ENCODE measurements at places on chromosomes 7 and 10. TPM values are rescaled to one million over a fixed set of nuclear protein-coding genes. Genes with fewer than 3 reads are reported as not detected.

Gene ICA1
- total RNA-seq, result 0.62 TPM

Gene OR6V1
- not detected for total RNA-seq

- no peak overlapping the region for H3K4me3 ChIP-seq
- no peak overlapping the region for H3K27ac ChIP-seq
- H3K36me3 ChIP-seq, result no peaks in the 10 kb centered on the region
- peaks cover 11% of the 10 kb centered on the region for H3K4me1 ChIP-seq
Observed at GRCh38 chr7:157615101-157615817, 278.5 kb downstream of the DNAJB6 start.

GRCh38 chr7:99008921-99009530 is 130.7 kb downstream of the TRRAP start:
- no peak overlapping the region for H3K4me3 ChIP-seq
- DNase-seq, result no peak
- no peak overlapping the region for H3K27ac ChIP-seq
- H3K4me1 ChIP-seq, result no peaks in the 10 kb centered on the region
- H3K27me3 ChIP-seq, result no peaks in the 10 kb centered on the region
- H3K36me3 ChIP-seq, result peaks cover 34% of the 10 kb centered on the region

GRCh38 chr7:124992851-124993562 is 63.4 kb upstream of the POT1 start:
- no peaks in the 10 kb centered on the region for H3K36me3 ChIP-seq
- no peak overlapping the region for H3K27ac ChIP-seq
- no peaks in the 10 kb centered on the region for H3K27me3 ChIP-seq
- H3K4me1 ChIP-seq, result no peaks in the 10 kb centered on the region
- no peak for DNase-seq
- H3K4me3 ChIP-seq, result no peak overlapping the region

DNA sequence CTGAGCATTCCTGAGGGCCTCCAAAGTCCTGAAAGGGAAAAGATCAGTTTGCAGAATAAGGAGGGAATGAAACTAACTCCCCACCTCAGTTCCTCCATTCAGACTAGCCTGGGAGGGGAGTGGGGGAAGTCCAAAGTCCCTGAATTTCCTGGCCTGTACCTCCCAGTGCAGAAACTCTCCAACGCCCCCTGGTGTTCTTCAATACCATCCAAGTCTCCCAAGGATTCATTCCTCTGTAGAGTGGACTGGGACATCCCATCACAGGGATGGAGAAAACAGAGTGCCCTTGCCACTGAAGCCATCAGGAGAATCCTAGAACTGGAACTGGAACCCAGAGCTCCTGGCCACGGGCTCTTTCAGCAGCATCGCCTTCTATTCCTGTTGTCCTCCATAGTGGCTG is 1.6 kb upstream of the COL13A1 start:
- DNase-seq, result no peak
- H3K27ac ChIP-seq, result no peak overlapping the region
- H3K4me3 ChIP-seq, result no peak overlapping the region
- H3K27me3 ChIP-seq, result peaks cover 68% of the 10 kb centered on the region

DNA sequence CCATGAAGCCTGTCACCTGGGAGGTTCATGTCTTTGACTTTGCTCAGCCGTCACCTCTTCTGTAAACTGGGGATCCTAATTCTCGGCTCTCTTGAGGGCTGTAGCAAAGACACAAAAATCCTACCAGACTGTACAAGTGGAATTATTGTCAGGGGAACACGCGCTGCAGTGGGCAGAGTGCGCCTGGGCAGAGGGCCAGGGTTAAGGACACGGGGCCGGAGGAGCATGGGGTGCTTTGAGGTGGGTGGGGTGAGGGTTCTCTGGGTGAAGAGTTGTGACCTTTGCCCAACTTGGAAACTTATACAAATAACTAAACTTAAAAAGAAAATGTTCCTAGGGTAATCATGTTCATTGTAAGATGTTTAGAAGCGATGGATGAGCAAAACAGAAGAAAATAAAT is 36.0 kb downstream of the PALD1 start:
- H3K27me3 ChIP-seq, result no peaks in the 10 kb centered on the region
- peaks cover 6% of the 10 kb centered on the region for H3K4me1 ChIP-seq
- no peaks in the 10 kb centered on the region for H3K36me3 ChIP-seq
